ENCODE measurements at places on chromosomes 6 and 20. TPM values are rescaled to one million over a fixed set of nuclear protein-coding genes. Genes with fewer than 3 reads are reported as not detected.

The IL22RA2 gene
- total RNA-seq = not detected

The HLA-DMB gene
- 2.3 TPM for total RNA-seq

The SLC22A7 gene
- not detected for total RNA-seq

The SLC35F1 gene
- 11.0 TPM for total RNA-seq

- H3K4me3 ChIP-seq = no peak overlapping the region
- no peaks in the 10 kb centered on the region for H3K27me3 ChIP-seq
- peaks cover 26% of the 10 kb centered on the region for H3K36me3 ChIP-seq
- no peak for DNase-seq
Observed at GRCh38 chr6:44868910-44869309, 459.2 kb upstream of the RUNX2 start.

- H3K4me3 ChIP-seq = no peak overlapping the region
- H3K36me3 ChIP-seq = no peaks in the 10 kb centered on the region
- peaks cover 32% of the 10 kb centered on the region for H3K4me1 ChIP-seq
- H3K27ac ChIP-seq = no peak overlapping the region
Observed at GRCh38 chr20:10007747-10008146, 27.0 kb upstream of the ANKEF1 start.

DNA sequence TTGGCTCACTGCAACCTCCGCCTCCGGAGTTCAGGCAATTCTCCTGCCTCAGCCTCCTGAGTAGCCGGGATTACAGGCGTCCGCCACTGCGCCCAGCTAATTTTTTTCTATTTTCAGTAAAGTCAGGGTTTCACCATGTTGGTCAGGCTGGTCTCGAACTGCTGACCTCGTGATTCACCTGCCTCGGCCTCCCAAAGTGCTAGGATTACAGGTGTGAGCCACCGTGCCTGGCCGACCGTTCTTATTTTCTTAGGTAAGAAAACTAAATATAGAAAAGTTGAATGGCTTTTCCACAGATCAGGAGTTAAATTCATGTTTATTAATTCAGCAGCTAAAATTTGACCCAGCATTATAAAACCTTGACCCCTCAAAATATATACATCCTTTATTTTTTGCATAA, 238.7 kb downstream of the TRDN start:
- H3K27ac ChIP-seq = no peak overlapping the region
- H3K27me3 ChIP-seq = no peaks in the 10 kb centered on the region
- no peak for DNase-seq

- peak overlapping the region; percentile 20 for H3K27ac ChIP-seq
- H3K36me3 ChIP-seq = peaks cover 24% of the 10 kb centered on the region
- no peak overlapping the region for H3K4me3 ChIP-seq
- peak; percentile 51 for DNase-seq
- no peaks in the 10 kb centered on the region for H3K27me3 ChIP-seq
Observed at GRCh38 chr6:169371344-169372127, 117.9 kb upstream of the THBS2 start.

DNA sequence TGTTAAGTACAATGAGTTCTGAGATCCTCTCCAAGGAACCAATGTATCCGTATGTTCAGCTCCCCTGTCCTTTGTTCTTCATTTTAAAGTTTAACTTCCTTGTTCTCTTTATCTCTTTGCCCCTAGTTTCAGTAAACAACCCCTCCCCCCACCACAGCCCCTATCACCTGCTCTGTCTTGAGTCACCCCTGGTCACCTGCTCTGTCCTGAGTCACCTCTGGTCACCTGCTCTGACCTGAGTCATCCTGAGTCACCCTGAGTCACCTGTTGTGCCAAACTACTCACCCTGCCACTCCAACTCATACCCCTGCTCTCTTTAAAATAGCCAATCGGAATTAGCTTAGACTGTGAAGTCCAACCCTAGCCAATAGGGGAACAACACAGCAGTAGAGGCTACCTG, 288.7 kb upstream of the CDYL start:
- no peak for DNase-seq
- H3K4me1 ChIP-seq = peaks cover 24% of the 10 kb centered on the region
- H3K4me3 ChIP-seq = no peak overlapping the region

DNA sequence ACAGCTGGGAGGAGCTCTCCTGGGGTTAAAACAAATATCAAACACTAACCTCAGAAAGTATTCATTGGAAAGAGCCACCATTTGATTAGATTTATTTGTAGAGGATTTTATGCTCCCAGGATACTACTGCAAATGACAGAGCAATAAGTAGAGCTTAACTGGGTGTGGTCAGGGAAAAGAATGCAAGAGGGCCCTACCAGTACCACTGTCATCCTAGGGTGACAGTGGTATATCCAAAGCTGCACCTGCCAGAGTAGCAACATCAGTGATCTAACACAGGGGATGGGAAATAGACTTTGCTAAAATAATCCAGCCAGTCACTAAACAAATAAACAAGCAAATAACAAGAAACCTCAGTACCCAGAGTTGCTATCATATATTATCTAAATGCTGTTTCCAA, 29.7 kb downstream of the ERGIC3 start:
- H3K27me3 ChIP-seq = peaks cover 11% of the 10 kb centered on the region
- DNase-seq = no peak
- H3K4me1 ChIP-seq = no peaks in the 10 kb centered on the region
- no peak overlapping the region for H3K4me3 ChIP-seq
- peaks cover 7% of the 10 kb centered on the region for H3K36me3 ChIP-seq

- no peak overlapping the region for H3K27ac ChIP-seq
- H3K36me3 ChIP-seq = no peaks in the 10 kb centered on the region
- H3K4me3 ChIP-seq = no peak overlapping the region
- H3K4me1 ChIP-seq = peaks cover 13% of the 10 kb centered on the region
Observed at GRCh38 chr20:15063081-15063480, 725.7 kb upstream of the FLRT3 start.

- H3K27ac ChIP-seq = no peak overlapping the region
- no peak for DNase-seq
- peaks cover 19% of the 10 kb centered on the region for H3K4me1 ChIP-seq
- H3K36me3 ChIP-seq = no peaks in the 10 kb centered on the region
Observed at GRCh38 chr6:139855671-139856311, 481.3 kb upstream of the CITED2 start.

- H3K4me1 ChIP-seq = peaks cover 79% of the 10 kb centered on the region
- no peak for DNase-seq
- H3K27me3 ChIP-seq = no peaks in the 10 kb centered on the region
- no peak overlapping the region for H3K27ac ChIP-seq
Observed at GRCh38 chr20:48749437-48749836, 78.4 kb downstream of the PREX1 start.

- no peak for DNase-seq
- H3K27ac ChIP-seq = no peak overlapping the region
- H3K4me1 ChIP-seq = peaks cover 8% of the 10 kb centered on the region
Observed at GRCh38 chr20:34249291-34249690, 8.1 kb downstream of the ASIP start.

GRCh38 chr6:163409712-163410111, 4.8 kb upstream of the QKI start:
- H3K4me3 ChIP-seq = no peak overlapping the region
- no peaks in the 10 kb centered on the region for H3K36me3 ChIP-seq
- no peaks in the 10 kb centered on the region for H3K27me3 ChIP-seq
- no peak for DNase-seq
- no peak overlapping the region for H3K27ac ChIP-seq

- no peaks in the 10 kb centered on the region for H3K36me3 ChIP-seq
- no peak for DNase-seq
Observed at GRCh38 chr6:135640449-135641111, 143.0 kb upstream of the AHI1 start.

- no peak overlapping the region for H3K27ac ChIP-seq
- H3K4me3 ChIP-seq = no peak overlapping the region
- no peaks in the 10 kb centered on the region for H3K4me1 ChIP-seq
- no peak for DNase-seq
- peaks cover 10% of the 10 kb centered on the region for H3K27me3 ChIP-seq
Observed at GRCh38 chr6:131643855-131644460, 6.9 kb downstream of the ENPP3 start.

- H3K36me3 ChIP-seq = peaks cover 11% of the 10 kb centered on the region
- DNase-seq = no peak
- no peaks in the 10 kb centered on the region for H3K27me3 ChIP-seq
- no peak overlapping the region for H3K27ac ChIP-seq
Observed at GRCh38 chr6:153045271-153045670, 42.8 kb upstream of the MTRF1L start.
